ENCODE measurements at places on chromosomes 12 and 14.

- no peak for DNase-seq
Observed at GRCh38 chr12:104802208-104802607, 155.9 kb downstream of the SLC41A2 start.

DNA sequence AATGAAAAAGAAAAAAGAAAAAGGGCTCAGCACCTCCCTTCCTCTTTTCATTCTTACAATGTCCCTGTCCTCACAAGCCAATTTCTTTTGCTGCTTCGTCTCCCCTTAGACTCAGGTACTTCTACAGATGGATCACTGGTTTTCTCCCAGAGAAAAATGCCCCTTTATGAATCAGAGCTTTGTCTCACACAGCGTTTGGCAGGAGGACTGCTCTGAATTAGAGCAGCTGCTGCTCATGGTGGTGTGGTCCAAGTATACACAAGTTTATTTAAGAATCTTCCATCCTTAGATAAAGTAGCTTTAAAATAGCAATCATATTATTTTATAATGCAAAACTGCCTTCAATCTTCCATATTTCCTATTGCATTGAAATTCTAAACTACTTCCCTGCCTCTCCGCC lies 80.3 kb downstream of the SLC8A3 start:
- no peak for DNase-seq

GRCh38 chr12:45415393-45415817 lies 199.5 kb downstream of the ANO6 start:
- no peak for DNase-seq

GRCh38 chr12:56476972-56477432 lies 8.6 kb downstream of the SPRYD4 start:
- DNase-seq: no peak

GRCh38 chr12:71400481-71400880 lies 39.1 kb upstream of the LGR5 start:
- no peak for DNase-seq

DNA sequence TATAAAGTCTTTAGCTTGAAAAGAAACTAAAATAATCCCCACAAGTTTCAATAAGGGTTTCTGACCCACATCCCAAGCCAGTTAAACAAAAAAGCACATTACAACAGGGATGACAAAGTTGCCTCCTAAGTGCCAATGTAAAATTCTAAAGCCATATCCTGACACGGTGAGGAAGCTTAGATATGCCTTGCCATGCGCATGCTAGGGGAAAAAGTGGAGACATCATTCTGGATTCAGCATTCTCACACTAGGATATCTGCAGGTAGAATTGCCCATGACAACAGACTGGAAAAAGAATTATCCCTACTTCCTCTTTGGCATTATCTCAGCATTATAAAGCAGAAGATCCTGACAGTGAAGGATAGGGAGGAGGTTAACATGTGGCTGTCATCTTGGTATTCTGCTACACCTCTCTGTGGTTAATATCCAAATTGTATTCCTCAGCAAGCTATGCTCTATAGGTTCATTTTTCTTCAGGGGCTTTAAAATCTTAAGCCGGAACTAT lies 4.9 kb downstream of the DUSP6 start:
- no peak for DNase-seq

- DNase-seq: no peak
Observed at GRCh38 chr14:29829851-29830250, 97.8 kb downstream of the PRKD1 start.

DNA sequence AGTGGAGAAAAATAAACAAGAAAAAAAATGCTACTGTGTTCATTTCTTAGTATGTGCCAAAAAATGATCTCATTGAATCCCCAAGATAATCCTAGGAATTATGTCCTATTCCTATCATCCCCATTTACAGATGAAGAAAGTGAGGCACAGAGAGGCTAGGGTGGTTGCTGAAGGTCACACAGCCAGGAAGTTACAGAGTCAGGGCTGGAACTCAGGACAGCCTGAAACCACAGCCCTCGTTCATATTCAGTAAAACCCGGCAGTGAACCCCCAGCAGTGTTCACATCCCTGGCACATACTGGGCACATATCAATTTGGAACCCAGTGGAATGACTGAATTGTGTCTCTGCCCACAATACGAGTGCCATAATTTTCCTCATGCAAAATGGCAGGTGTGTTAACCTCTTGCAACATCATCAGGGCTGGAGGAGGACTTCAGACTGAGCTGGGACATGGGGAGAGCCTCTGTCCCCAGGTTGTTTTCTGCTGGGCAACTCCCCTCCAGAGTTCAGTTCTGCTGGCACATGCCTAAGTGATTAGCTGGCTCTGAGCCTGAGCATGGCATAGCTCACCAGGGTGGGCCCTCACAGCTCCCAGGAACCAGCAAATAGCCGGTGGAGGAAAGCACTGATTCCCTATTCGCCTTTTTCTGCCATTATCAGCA lies 2.0 kb upstream of the PPP1CC start:
- DNase-seq: no peak

DNA sequence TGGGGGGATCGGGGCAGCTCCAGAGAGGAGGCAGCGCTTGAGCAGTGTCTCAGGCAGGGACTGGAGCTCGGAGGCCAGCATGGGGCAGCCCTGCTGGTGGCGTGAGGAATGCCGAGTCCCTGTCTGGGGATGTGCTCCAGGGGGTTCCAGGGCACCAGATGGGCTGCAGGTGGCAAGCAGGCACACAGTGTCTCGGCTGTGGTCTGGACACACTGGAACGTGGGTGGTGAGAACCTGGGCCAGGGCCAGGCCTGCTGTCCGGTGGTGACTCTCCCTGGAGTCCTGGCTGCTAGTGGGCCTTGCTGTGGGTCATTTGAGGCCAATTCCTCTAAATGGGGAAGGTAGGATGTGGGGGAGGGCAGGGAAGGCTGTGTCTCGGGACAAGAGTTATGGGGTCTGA lies 199.4 kb upstream of the RTL1 start:
- DNase-seq: no peak

DNA sequence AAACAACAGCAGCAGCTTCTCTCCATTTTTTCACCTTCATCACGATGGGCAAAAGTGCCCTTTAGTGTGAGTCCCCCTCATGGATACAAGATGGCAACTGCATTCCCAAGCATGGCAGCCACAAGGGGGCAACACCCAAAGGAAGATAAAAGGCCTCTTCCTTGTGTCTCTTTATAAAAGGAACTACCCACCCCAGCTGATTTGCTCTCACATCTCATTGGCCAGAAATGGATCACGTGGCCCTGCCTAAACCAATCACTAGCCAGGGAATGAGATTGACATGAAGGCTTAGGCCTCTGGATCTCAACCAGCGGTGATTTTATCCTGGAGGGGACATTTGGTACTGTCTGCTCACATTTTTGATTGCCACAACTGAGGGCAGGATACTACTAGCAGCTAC lies 21.9 kb upstream of the IFT81 start:
- DNase-seq: no peak

DNA sequence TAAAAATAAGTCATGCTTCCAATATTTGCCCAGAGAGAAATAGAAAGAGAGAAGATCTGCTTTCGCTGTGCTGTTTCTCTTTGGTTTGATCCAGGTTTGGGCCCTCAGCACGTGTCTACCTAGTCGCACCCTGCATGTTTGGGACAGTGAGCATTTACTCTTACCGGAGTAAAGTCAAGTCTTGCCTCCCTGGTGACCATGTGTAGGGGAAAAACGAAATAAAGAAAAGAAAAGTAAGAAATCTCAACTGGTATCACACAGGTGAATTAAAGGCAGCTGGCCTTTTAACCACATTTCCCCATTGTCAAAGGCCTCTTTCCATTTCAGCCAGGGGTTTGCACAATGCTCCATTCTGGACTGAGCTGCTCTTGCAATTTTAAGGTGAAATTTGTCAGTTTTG lies 619.4 kb downstream of the VRK1 start:
- no peak for DNase-seq

DNA sequence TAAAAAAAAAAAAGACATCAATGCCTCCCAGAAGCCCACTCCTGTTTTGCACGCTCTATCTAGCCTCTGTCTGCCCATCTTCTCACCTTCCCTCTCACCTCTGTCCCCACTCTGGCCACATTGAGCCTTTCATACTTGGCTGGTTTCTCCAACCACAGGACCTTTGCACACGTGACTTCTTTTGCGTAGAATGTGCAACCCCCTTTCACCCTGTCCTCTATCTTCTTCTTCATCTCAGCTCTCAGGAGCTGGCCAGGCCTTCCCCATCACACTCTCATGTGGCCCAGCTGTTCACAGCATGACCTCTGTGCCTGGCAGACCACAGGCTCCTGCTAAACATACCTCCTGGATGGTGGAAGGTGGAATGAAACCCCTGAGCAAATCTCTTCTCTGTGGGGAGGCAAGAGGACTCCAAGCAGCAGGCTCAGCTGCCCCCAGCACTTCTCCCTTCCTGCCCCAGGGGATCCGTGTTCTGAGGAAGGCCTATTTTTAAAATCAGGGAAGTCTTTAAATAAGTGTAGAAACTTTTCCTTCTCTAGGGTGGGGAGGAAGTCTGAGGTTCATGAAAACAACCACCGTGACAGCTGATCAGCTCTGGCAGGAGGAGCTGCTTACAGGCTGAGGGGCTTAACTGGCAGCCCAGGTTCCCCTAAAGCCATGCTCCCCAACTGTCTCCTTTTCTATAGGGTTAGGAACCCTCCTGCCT lies 11.6 kb downstream of the HVCN1 start:
- DNase-seq: no peak

- DNase-seq: no peak
Observed at GRCh38 chr14:65403231-65403630, 9.3 kb upstream of the FUT8 start.

DNA sequence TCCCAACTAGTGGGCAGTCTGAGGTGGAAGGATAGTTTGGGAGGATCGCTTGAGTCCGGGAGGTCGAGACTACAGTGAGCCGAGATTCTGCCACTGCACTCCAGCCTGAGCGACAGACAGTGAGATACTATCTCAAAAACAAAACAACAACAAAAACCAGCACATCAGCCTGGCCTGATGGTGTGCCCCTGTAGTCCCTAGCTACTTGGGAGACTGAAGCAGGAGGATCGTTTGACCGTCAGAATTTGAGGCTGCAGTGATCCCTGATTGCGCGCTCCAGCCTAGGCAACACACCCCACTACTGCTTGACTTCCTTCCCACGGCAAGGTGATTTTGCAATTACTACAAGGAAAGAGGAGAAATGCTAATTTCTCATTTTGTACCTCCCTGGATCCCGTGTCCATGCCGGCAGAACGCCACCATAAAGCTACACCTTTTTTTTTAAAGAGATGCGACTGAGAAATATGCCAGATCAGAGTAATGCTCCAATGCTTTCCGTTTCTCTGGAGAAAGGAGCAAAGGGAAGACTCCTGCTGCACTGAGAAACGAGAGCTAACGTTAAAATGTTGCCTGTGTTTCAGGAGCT lies 672 bp upstream of the SCFD1 start:
- DNase-seq: no peak

GRCh38 chr12:127165567-127166392 lies 1101.2 kb upstream of the TMEM132C start:
- peak; percentile 79 for DNase-seq

DNA sequence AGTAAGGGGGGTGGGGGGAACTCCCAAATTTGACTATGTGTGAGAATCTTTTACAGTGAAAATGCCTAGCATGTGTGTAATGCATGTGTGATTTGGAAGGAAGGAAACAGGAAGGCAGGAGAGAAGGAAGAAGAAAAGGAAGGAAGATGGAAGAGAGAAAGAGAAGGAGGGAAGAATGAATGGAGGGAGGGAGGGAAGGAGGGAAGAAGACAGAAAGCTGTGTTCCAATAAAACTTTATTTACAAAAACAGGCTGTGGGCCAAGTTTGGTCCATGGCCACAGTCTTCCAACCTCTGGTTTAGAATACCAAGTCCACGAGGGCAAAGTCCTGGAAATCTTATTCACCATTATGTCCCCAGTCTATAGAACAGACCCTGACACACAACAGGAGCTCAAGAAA lies 278.9 kb downstream of the KSR2 start:
- no peak for DNase-seq

- peak; percentile 95 for DNase-seq
Observed at GRCh38 chr12:12999959-13000615, at the start of gene HEBP1. Gene HEBP1 (minus strand): TSS chr12:13000265. CDS start chr12:13000114, 151 bp downstream.

All from CD8-positive, alpha-beta memory T cell (primary cell).